ENCODE measurements at places on chromosomes 7 and 10.
A peak's percentile ranks its signal among the peaks of the same experiment; 100 is the strongest.

DNA sequence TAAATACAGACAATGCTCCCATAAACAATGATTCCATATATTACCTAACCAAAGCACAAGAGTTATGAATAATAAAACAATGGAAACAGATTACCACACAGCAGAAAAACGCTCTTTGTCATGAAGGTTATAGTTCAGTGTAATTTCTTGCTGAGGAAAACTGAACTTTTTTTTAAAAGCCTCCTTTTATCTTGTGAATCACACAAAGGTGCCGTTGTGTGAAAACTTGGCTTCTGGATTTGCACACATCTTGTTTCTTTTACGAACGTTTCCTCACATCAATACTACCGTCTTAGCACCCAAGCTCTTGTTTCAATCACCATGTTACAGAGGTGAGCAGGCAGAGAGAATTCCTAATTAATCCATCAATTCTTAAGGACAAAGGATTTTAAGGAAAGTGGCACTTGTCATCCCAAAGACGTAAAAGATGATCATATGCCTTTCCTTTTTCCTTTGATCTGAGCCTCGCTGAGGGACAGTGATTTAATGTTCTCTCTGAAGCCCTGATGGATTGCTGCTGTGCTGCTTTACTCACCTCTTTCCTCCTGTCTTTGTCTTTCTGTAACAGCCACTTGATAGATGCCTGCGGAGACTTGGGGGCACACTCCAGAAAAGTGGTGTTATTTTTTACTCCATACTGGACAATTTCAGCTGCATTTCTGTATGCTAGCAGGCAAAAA lies 110.1 kb downstream of the CD36 start:
- DNase-seq = no peak

- no peak for DNase-seq
These were observed 86.9 kb upstream of the GNA12 start for GRCh38 chr7:2931034-2931415.

- no peak for DNase-seq
These were observed 45.5 kb downstream of the NOD1 start for GRCh38 chr7:30433082-30433481.

GRCh38 chr7:128867241-128867640 lies 4.6 kb downstream of the ATP6V1F start:
- DNase-seq = no peak

GRCh38 chr7:95609277-95609971 lies 13.1 kb upstream of the PDK4 start:
- peak; percentile 75 for DNase-seq

DNA sequence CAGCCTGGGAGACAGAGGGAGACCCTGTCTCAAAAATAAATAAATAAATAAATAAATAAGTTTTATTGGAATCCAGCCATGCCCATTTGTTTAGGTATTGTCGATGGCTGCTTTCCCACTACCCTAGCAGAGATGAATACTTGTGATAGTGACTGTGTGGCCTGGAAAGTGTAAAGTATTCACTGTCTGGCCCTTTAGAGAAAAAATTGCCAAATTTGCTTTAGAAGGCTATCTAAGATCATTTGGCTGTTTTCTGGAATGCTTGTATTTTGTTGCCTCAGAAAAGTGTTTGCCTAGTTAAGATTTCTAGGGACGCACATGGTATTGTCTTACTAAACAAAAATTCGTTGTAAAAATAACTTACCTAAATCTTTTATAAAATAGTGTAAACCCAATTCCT lies 35.4 kb downstream of the CHN2 start:
- no peak for DNase-seq

DNA sequence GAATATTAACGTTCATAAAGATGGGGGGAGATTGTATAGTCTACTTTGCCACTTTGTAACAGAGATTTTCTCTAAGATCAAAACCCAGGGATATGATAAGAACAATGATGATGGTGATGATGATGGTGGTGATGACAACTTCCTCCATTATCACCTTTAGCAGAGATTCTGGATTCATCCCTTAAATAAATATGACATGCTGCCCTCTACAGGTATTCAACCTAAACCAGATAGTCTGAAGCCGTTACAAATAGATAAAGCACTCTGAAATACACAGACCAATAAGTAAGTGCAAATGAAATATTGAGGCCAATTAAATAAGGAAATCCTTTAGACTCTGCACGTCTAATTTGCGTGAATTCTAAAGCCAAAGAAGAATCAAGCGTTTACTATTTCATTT lies 211.5 kb downstream of the CREB5 start:
- DNase-seq = no peak

- no peak for DNase-seq
These were observed 79.9 kb upstream of the SLC26A5 start for GRCh38 chr7:103525937-103526336.

DNA sequence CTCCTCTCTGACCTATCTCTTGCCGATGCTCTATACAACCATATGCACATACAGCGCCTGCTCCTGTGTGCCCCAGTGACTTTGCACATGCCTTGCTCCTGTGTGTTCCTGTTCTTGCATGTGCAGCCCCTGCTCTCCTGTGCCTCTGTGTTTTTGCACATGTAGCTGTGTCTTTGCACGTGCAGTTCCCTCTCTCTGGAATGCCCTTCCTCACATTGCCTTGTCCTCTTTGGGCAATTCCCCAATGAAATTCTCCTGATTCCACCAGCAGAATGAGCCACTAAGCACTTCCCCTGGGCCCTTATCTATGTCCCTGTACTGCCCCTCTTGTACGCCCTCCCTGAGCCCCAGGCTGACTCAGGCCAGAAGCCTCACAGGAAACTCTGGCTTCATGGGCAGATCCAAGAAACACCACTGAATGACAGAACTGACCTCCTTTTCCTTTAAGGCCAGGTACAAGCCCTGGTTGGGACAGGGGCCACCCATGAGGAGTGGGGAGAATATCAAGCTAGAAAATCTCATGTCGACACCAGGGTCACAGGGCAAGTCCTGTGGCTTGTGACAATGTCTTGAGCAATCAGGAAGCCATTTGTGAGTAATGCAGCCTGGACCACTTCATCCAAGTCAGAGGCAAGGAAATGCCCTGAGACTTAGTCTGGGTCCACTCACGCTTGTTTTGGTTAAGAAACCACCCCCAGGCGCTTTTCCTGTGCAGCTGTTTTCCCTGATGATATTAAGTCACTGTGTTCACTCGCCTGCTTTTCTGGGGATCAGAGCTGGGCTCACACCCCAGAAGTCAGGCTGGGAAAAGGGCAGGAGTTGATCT lies 1.9 kb upstream of the ARHGAP22 start:
- no peak for DNase-seq

- no peak for DNase-seq
These were observed 5.3 kb upstream of the PARP12 start for GRCh38 chr7:140068033-140068432.

GRCh38 chr7:28272461-28272877 lies 91.9 kb upstream of the JAZF1 start:
- DNase-seq = no peak

GRCh38 chr7:31464601-31465000 lies 49.3 kb upstream of the ITPRID1 start:
- DNase-seq = no peak

DNA sequence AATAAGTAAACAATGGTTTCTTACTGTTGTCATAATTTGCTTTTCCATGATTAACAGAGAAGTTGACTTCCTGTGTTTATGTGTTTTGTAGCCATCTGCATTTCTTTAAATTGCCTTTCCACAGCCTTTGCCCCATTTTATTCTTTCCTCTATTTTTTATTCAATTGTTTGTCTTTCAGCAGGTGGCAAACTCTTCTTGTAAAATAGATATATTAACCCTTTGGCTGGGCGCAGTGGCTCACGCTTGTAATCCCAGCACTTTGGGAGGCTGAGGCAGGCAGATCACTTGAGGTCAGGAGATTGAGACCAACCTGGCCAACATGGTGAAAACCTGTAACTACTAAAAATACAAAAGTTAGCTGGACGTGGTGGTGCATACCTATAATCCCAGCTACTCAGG lies 50.6 kb upstream of the CAPZA2 start:
- no peak for DNase-seq

GRCh38 chr10:47023237-47024045 lies 112.2 kb downstream of the PTPN20 start:
- no peak for DNase-seq

- DNase-seq = no peak
These were observed 73.8 kb upstream of the TMEM106B start for GRCh38 chr7:12137283-12137682.

DNA sequence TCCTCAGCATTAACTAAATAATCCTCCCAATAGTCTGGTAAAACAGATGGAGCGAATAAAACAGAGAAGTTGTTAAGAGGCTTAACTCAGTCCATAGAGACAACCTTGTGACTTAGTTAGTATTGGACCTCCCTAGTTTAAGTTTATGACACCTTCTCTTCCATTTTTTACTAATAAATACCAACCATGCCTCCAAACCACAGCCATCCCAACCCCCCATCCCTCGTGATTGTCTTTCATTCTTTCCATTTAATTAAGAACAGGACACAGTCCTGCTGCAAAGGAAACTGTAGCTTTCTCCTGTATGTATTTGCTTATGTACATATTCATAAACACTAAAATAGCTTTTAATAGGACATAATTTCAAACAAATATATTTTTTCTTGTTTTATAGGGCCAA lies 238.2 kb downstream of the SEMA3D start:
- DNase-seq = no peak

DNA sequence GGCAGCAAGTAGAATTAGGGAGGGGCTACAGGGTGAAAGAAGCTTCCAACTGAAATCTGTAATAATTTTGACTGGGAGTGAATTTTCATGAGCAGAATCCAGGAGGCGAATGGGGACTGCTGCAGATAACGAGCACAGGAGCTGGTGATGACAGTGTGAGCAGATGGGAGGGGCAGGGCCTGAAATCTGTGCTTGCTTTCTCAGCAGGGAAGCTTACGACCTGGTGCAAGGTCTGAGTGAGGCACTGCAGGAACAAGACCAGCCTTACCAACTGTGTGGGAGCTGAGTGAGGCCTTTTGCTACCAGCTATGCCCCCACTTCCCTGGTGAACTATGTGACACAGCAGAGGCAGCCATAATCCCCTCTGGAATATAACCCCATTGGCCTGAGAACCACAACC lies 109.8 kb downstream of the HPSE2 start:
- DNase-seq = no peak

- no peak for DNase-seq
These were observed 19.3 kb downstream of the OR2F1 start for GRCh38 chr7:143973870-143974416.

- DNase-seq = no peak
These were observed 5.3 kb downstream of the EXOC4 start for GRCh38 chr7:133258174-133258573.
